WTC11 (cell line): ENCODE measurements at places on chromosomes 5 and 9.

GRCh38 chr9:87567983-87568382 is 70.3 kb downstream of the DAPK1 start:
- peaks cover 87% of the 10 kb centered on the region for H3K4me1 ChIP-seq
- peaks cover 14% of the 10 kb centered on the region for H3K36me3 ChIP-seq
- no peak for DNase-seq
- no peak overlapping the region for H3K27ac ChIP-seq

DNA sequence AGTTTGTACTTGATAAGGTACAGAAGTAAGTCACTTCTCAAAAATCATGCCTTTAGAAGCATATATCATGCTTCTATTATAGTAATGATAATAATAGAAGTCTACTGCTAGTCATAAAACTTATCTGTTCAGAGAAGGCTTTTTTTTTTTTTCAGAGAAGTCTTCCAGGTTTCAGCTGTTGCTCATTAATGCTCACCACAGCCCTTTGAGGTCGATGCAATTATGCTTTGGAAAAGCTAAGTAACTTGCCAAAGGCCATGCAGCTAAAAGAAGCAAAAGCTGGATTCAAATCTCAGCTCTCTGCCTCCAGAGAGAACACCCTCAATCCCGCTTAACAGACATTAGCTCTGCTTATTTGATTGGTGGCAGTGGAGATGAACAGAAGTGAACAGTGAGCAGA is 150.8 kb downstream of the DOCK8 start:
- H3K36me3 ChIP-seq, result no peaks in the 10 kb centered on the region
- no peak overlapping the region for H3K4me3 ChIP-seq
- no peaks in the 10 kb centered on the region for H3K27me3 ChIP-seq
- H3K4me1 ChIP-seq, result peaks cover 4% of the 10 kb centered on the region
- no peak overlapping the region for H3K27ac ChIP-seq
- no peak for DNase-seq

GRCh38 chr9:74255489-74255984 is 241.6 kb upstream of the RORB start:
- DNase-seq, result no peak
- no peaks in the 10 kb centered on the region for H3K36me3 ChIP-seq
- H3K4me3 ChIP-seq, result no peak overlapping the region
- H3K27ac ChIP-seq, result no peak overlapping the region
- H3K27me3 ChIP-seq, result no peaks in the 10 kb centered on the region

GRCh38 chr5:170404398-170404797 is 15.2 kb upstream of the KCNMB1 start:
- H3K4me1 ChIP-seq, result peaks cover 60% of the 10 kb centered on the region
- peaks cover 16% of the 10 kb centered on the region for H3K36me3 ChIP-seq
- no peak overlapping the region for H3K4me3 ChIP-seq

DNA sequence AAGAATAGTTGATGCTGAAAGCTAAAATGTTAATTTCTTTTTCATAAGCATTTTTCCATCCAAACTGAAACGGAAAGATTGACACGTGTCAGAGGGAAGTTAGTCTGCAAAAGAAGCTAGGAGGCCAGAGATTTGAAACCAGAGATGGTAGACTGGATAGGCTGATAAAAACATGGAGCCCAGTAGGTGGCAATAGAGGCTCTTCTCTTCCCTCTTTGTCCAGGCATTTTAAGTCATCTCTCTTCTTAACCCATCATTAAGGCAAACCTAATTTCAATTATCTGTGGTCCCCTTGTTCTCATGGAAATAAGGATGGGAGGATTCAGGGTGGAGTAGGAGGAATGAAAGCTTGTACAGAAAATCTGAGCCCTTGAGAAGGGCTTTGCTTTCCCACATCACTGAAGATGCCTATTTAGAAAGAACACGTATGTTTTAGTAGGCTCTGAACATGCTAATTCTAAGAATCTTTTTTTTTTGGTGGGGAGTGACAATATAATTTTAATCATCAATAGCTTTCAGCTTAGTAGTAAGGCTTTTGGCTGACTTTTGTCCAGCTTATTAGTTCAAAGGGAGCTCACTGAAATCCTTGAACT is 66.6 kb downstream of the ZNF474 start:
- no peak overlapping the region for H3K4me3 ChIP-seq
- no peak overlapping the region for H3K27ac ChIP-seq
- DNase-seq, result peak; percentile 21

GRCh38 chr9:16103620-16104397 is 551.0 kb downstream of the CCDC171 start:
- H3K4me1 ChIP-seq, result peaks cover 19% of the 10 kb centered on the region
- H3K27ac ChIP-seq, result no peak overlapping the region
- H3K4me3 ChIP-seq, result no peak overlapping the region
- no peak for DNase-seq
- H3K27me3 ChIP-seq, result no peaks in the 10 kb centered on the region

DNA sequence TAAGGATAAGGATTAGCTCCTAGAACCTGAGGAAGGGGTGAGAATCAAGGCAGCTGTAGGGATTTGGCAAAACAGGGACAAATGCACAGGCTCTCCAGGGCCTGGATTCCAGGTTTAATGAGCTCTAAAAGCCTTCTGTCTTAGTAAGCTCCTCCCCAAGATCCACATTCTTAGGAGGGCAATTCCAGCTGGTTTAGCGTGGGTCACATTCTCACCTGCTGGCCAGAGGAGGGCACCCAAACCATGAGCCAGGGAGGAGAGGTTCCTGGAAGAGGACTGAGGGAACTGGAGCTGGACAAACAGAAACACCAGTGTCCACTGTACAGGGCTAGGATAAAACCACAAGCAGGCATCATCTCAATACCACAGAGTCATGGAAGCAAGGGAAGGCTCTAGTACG is 480.0 kb downstream of the CCDC171 start:
- peaks cover 3% of the 10 kb centered on the region; the same call in 1 of the 2 replicates for H3K27me3 ChIP-seq
- peaks cover 19% of the 10 kb centered on the region for H3K4me1 ChIP-seq
- no peak for DNase-seq
- H3K4me3 ChIP-seq, result no peak overlapping the region

DNA sequence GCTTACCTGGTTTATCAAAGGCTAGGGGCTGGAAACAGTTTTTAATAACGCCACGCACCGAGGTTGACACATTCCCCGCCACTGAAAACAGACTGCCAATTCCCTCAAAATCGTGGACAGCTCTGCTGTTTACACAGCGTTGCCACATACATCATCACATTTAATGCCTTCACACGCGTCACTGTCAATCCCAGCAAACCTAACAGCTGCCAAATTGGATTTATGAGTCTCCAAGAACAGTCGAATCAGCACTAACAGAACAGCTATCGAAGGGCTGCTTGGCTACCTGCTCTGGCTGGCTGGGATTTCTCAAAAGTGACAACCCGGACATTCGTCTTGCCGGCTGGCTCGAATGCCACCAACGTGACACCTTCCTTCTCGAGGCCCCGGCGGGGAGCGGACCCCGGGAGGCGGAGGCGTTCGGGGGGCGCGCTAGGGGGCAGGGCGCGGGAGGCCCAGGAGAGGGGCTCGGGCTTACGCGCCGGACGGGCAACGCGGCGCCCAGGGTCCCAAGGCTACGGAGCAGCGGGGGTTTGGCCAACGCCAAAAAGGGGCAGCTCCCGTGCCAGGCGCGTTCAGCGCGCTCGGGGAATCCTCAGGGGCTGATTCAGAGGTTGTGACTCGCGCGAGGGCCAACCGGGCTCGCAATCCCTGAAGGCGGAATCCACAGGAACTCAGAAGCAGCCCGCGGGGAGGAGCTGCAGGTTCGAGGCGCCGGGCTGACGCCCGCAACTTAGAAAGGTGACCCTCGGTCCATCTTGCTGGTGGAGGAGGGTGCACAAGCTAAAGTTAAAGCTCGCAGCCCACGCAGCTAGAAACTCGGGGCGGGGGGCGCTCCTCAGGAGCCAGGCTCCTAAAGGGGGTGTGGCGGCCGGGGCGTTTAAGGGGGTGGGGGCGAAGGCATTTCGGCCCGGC is 1.2 kb downstream of the CDC14B start:
- peaks cover 10% of the 10 kb centered on the region for H3K27me3 ChIP-seq
- peaks cover 54% of the 10 kb centered on the region for H3K4me1 ChIP-seq
- H3K27ac ChIP-seq, result no peak overlapping the region; the same call in 1 of the 2 replicates
- DNase-seq, result peak; percentile 25
- no peaks in the 10 kb centered on the region for H3K36me3 ChIP-seq

GRCh38 chr5:61732796-61733195 is 400.7 kb downstream of the ZSWIM6 start:
- H3K36me3 ChIP-seq, result no peaks in the 10 kb centered on the region
- DNase-seq, result no peak
- peaks cover 20% of the 10 kb centered on the region for H3K27me3 ChIP-seq
- peak overlapping the region; percentile 54 for H3K4me3 ChIP-seq

GRCh38 chr5:25119650-25120049 is 474.9 kb upstream of the CDH10 start:
- no peak for DNase-seq
- H3K4me1 ChIP-seq, result peaks cover 4% of the 10 kb centered on the region
- peaks cover 3% of the 10 kb centered on the region; the same call in 1 of the 2 replicates for H3K27me3 ChIP-seq
- H3K36me3 ChIP-seq, result peaks cover 19% of the 10 kb centered on the region
- peak overlapping the region; percentile 83; the same call in 1 of the 2 replicates for H3K27ac ChIP-seq

DNA sequence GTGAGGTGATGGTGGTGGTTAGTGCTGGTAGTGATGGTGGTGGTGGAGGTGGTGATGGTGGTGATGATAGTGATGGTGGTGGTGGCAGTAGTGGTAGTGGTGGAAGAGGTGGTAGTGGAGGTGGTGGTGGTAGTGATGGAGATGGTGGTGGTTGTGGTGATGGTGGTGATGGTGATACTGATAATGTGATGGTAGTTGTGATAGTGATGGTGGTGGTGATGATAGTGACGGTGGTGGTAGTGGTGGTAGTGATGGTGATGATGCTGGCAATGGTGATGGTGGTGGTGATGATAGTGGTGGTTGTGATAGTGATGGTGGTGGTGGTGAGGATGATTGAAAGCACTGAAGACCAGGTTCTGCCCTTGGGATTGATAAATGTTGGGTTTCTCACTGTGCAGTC is 85.2 kb upstream of the SLC1A3 start:
- H3K4me1 ChIP-seq, result peaks cover 8% of the 10 kb centered on the region
- H3K27me3 ChIP-seq, result no peaks in the 10 kb centered on the region; the same call in 1 of the 2 replicates
- no peaks in the 10 kb centered on the region for H3K36me3 ChIP-seq

DNA sequence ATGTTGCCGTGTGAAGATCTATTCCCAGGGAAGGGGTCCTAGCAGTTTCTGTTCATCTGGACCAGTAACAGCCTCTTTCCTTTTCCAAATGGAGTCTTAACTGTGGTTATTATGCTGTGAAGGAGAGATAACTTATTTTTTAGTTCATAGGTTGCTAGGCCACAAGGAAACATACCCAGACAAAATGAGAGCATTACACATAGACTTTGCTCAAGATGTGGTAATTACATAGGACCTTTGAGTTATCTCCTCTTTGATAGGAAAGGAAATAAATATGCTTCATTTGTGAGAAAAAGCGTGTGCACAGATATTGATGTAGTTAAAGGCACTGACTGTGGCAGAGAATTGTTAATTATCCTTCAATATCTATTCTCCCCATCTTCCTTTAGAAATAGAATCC is 52.5 kb upstream of the SNX2 start:
- H3K4me3 ChIP-seq, result no peak overlapping the region
- peaks cover 11% of the 10 kb centered on the region for H3K4me1 ChIP-seq
- no peak for DNase-seq
- no peaks in the 10 kb centered on the region for H3K27me3 ChIP-seq
- no peak overlapping the region for H3K27ac ChIP-seq
- H3K36me3 ChIP-seq, result no peaks in the 10 kb centered on the region

- H3K4me3 ChIP-seq, result no peak overlapping the region
- no peak overlapping the region for H3K27ac ChIP-seq
- no peaks in the 10 kb centered on the region for H3K4me1 ChIP-seq
- H3K27me3 ChIP-seq, result no peaks in the 10 kb centered on the region
- H3K36me3 ChIP-seq, result peaks cover 35% of the 10 kb centered on the region
- no peak for DNase-seq
Measured at GRCh38 chr5:91369480-91369879, 13.6 kb downstream of the ARRDC3 start.

- no peak overlapping the region for H3K27ac ChIP-seq
- peaks cover 28% of the 10 kb centered on the region for H3K36me3 ChIP-seq
- no peak for DNase-seq
Measured at GRCh38 chr9:13171261-13171660, 108.2 kb downstream of the MPDZ start.

DNA sequence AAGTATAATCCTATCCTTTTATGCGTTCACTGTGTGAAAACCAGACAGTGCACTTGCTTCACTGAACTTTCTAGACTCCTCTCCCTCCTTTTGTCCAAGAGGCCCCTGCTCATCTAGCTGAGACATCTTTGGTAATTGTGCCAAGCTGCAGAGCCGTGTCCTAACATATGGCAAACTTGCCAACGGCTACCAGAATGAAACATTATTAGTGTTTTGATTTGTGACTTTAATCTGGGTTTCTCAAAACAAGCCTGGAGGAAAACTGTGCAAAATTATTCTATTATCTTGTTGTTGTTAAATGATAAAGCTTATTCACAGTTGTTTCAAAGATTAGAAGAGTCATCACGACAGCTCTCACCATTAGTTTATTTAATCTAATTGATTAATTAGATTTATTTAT is 79.0 kb upstream of the RETREG1 start:
- H3K36me3 ChIP-seq, result peaks cover 71% of the 10 kb centered on the region
- peak overlapping the region; percentile 38; the same call in 1 of the 2 replicates for H3K27ac ChIP-seq
- H3K4me1 ChIP-seq, result peaks cover 4% of the 10 kb centered on the region; the same call in 1 of the 2 replicates
- no peak for DNase-seq
- no peak overlapping the region for H3K4me3 ChIP-seq

DNA sequence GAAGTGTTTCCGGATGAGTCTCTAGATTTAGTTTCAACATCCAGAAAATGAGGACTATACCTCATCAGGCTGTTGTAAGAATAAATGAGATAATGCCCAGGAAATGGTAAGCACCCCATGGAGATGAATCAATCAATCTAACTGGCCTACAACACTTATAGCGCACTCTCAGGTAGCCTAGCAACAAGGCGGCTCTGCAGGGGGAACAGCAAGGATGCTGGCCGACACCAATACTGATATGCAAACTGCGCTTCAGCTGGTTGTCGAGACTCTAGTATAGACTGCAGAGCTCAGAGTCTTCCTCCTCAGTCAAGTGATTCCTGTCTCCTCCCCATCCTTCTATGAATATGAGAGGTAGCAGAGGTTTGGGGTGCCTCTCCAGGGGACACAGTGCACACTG is 218.8 kb upstream of the WWC1 start:
- no peak overlapping the region for H3K27ac ChIP-seq
- no peaks in the 10 kb centered on the region; the same call in 1 of the 2 replicates for H3K27me3 ChIP-seq
- H3K36me3 ChIP-seq, result no peaks in the 10 kb centered on the region
- DNase-seq, result no peak
- H3K4me1 ChIP-seq, result peaks cover 11% of the 10 kb centered on the region

GRCh38 chr9:79006546-79006945 is 565.2 kb upstream of the TLE4 start:
- no peaks in the 10 kb centered on the region for H3K36me3 ChIP-seq
- no peaks in the 10 kb centered on the region for H3K27me3 ChIP-seq
- H3K27ac ChIP-seq, result no peak overlapping the region
- DNase-seq, result no peak
- H3K4me1 ChIP-seq, result peaks cover 4% of the 10 kb centered on the region; the same call in 1 of the 2 replicates

- H3K4me1 ChIP-seq, result peaks cover 26% of the 10 kb centered on the region
- H3K27me3 ChIP-seq, result peaks cover 98% of the 10 kb centered on the region
- no peak for DNase-seq
- H3K36me3 ChIP-seq, result no peaks in the 10 kb centered on the region
- no peak overlapping the region for H3K27ac ChIP-seq
- peak overlapping the region; percentile 56 for H3K4me3 ChIP-seq
Measured at GRCh38 chr5:171307789-171308452, 1.1 kb upstream of the TLX3 start.

- DNase-seq, result peak; percentile 68
- no peak overlapping the region; the same call in 1 of the 2 replicates for H3K27ac ChIP-seq
- peaks cover 31% of the 10 kb centered on the region for H3K4me1 ChIP-seq
- H3K36me3 ChIP-seq, result peaks cover 9% of the 10 kb centered on the region
- H3K27me3 ChIP-seq, result no peaks in the 10 kb centered on the region
Measured at GRCh38 chr9:121133104-121133816, 58.5 kb downstream of the CNTRL start.

GRCh38 chr9:94875300-94876020 is 149.0 kb downstream of the AOPEP start:
- DNase-seq, result no peak
- H3K27ac ChIP-seq, result no peak overlapping the region
- no peaks in the 10 kb centered on the region for H3K36me3 ChIP-seq
- H3K27me3 ChIP-seq, result no peaks in the 10 kb centered on the region
- no peak overlapping the region for H3K4me3 ChIP-seq
- H3K4me1 ChIP-seq, result peaks cover 15% of the 10 kb centered on the region
